RPMI7951 (cell line): ENCODE measurements at places on chromosomes 1 and 21. TPM values are rescaled to one million over a fixed set of nuclear protein-coding genes. Genes with fewer than 3 reads are reported as not detected.

COL9A2 gene
- total RNA-seq, result 0.12 and 0.68 TPM in 2 replicates

GRCh38 chr1:201084295-201084694, 27.9 kb downstream of the CACNA1S start:
- no peak for DNase-seq

FAM167B gene
- total RNA-seq, result 0.49 TPM in 1 of 2 replicates, not detected in the other

PTAFR gene
- 0.12 and 0.20 TPM in 2 replicates for total RNA-seq

PLPPR4 gene
- total RNA-seq, result 0.29 and 0.36 TPM in 2 replicates

DNA sequence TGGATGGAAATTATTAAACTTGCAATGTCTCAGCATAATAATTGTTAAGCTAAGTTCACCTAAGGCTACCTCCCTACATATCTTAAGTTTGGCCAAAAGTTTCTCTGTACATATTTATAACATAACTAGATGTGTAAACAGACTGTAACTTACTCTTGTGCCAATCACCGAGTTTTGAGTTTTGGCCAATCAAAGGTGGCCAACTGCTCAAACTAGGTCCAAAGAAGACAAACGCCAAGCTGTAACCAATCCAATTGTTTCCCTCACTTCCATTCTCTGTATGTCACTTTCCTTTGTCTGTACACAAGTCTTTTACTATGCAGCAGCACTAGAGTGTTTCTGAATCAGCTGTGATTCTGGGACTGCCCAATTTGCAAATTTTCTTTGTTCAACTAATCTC, 197.8 kb downstream of the LYPLAL1 start:
- DNase-seq, result no peak

- DNase-seq, result no peak
Observed at GRCh38 chr1:180057883-180058396, 96.7 kb upstream of the QSOX1 start.

- no peak for DNase-seq
Observed at GRCh38 chr21:28617300-28617699, 375.4 kb downstream of the LTN1 start.

PTPN14 gene
- 29.0 and 31.8 TPM in 2 replicates for total RNA-seq

- no peak for DNase-seq
Observed at GRCh38 chr1:1440262-1441001, 4.9 kb downstream of the VWA1 start.

- peak; percentile 46 for DNase-seq
Observed at GRCh38 chr1:170634293-170634692, 29.6 kb upstream of the PRRX1 start.

CR1 gene
- not detected in 2 replicates for total RNA-seq

GJA5 gene
- 0.12 TPM in 1 of 2 replicates, not detected in the other for total RNA-seq

FYB2 gene
- not detected in 2 replicates for total RNA-seq

GRCh38 chr1:180156201-180156600, 1.5 kb downstream of the QSOX1 start:
- no peak for DNase-seq

CD52 gene
- total RNA-seq, result not detected in 2 replicates

EFNA4 gene
- 4.7 and 5.8 TPM in 2 replicates for total RNA-seq

NBPF12 gene
- total RNA-seq, result 2.1 and 3.0 TPM in 2 replicates

DNA sequence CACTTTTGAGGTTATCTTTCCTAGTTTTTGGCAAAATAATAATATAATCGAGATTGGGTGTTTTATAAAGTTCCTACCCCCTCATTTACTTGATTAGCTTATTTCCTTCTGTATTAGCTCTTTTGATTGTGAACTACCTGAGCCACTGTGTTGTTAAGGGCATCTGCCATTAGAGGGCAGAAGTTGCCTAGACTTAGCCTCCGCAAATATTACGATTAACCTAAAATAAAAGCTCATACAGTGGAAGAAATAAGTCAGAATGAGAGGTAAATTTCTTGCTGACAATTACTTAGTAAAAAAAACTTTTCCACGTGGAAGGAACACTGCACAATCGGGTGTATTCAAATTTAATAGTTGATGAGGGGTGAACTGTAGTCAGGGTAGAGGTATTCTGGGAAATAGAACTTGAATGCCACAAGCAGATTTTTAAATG, 2.3 kb downstream of the H3-3A start:
- peak; percentile 54 for DNase-seq

GRCh38 chr1:3777078-3777547, 4.6 kb downstream of the SMIM1 start:
- DNase-seq, result no peak

TIAM1 gene
- total RNA-seq, result 3.5 and 3.6 TPM in 2 replicates

TAL1 gene
- total RNA-seq, result not detected in 2 replicates

DNA sequence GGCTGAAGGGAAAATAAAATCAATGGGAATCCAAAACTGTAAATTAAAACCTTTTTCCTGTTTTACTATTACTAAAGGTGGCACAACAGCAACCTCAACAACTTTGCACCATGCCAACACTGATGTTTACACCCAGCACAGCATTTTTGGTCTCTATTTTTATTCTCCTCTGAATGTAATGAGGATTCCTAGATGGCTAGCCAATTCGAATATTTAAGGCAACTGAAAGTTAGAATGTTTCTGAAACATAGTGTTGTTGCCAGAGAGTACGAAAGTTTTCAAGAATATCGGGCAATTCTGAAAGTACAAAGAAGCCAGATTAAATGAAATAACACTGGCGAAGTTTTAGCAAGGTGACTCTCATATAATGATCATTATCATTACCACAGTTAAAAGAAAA, 40.7 kb downstream of the CHODL start:
- DNase-seq, result no peak

CLEC20A gene
- total RNA-seq, result not detected in 2 replicates

DNA sequence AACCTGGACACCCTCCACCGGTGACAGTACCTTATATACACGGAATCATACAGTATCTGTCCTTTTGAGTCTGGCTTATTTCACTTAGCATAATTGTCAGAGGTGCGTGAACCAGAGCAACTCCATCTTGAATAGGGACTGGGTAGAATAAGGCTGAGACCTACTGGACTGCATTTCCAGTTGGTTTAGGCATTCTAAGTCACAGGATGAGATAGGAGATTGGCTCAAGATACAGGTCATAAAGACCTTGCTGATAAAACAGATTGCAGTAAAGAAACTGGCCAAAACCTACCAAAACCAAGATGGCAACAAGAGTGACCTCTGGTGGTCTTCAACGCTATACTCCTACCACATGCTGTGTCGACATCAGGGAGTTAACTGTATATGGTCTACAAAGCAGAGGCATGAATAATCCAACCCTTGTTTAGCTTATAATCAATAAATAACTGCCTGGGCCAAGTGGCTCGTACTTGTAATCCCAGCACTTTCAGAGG, 1.4 kb upstream of the FDPS start:
- DNase-seq, result peak; percentile 64

DNA sequence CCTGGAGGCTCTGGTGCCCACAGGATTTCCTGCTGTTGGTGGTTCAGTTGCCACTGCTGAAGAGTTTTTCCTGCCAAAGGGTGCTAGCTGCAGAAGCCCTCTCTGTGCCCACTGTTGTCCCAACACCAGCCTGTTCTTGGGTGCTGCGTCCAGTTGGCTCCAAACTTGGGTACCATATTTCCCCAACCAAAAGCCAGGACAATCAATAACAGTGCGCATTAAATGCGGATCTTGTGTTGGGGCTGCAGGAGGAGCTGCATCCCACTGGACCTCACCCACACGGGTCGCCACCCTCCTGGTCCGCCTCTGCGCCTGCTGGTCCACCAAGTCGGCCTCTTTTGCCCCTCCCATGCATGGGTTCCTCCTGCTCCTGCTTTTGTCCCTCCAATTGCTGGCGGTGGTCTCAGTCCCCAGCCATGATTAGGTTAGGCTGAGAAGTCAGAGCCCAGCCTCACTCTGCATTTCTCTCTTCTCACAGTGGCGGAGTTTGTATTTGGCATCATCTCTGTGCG, 9.8 kb downstream of the ABCG1 start:
- DNase-seq, result no peak

DNA sequence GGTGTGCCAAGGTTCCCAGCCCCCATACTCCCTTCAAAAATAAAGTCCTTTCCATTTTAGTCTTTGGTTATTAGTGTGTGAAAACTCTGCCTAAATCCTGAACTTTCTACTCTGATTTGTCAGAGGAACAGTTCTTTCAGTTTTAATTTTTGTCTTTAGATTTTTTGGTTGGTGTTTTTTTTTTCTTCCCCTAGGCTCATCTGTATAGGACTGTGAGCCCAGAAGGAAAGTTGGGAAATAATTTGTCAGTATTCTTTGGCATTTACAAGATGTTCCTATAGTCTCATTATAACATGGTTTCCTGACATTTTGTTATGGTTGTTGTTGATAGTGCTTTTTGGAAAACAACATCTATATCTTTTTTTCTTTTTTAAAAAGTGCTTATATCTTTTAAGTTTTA, 38.0 kb downstream of the LAMC1 start:
- no peak for DNase-seq

DNA sequence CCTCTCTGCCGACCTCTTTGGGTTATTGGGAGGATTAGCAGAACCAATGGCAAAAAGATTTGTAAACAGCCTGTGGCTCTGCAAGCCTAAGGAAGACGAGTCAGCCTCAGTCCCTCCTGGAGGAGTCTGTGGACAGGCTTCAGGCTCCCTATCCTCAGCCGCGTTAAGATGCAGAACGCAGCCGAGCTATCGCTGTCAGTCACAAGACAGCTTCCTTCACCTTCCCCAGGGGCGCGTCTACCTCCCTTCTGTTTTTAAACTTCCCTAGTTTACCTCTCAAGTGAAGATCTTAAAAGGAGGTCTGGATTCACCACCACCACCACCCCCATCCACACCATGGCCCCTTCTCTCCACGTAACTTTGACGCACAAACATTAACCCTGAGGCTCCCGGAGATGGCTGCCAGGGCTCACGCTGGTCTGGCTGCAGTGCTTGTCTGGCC, 738 bp downstream of the CAMK1G start:
- DNase-seq, result no peak

- no peak for DNase-seq
Observed at GRCh38 chr1:81554108-81554507, 246.6 kb upstream of the ADGRL2 start.

DCDC2B gene
- not detected in 2 replicates for total RNA-seq

DNA sequence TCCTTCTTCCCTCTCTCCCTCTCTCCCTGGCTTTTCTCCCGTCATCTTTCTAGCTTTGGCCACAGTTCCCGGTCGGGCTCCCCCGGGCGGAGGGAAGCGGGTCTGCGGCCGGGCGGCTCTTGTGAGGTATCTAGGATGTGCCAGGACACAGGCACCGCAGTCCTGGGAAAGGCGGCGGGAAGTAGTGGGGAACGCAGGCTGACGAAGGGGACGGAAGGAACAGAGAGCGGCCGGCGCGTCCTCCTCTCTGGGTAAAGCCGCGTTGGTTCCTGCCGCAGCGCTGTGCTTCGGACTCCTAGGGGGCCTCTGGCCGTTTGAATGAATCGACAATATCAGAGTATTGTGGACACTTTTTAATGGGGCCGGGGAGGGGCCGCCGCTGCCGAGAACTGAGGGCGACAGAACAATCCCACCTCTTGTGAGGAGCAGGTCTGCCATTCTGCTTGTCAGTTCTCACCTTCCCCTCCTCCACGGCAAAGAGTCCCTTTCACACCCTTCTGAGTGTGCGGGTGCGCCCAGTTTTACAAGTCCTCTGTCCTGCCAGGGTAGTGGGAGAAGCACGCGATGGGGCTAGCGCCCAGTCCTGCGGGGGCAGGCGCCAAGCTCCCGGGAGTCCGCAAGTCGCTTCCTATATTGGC, 1.2 kb upstream of the LHX9 start:
- DNase-seq, result peak; percentile 73

DNA sequence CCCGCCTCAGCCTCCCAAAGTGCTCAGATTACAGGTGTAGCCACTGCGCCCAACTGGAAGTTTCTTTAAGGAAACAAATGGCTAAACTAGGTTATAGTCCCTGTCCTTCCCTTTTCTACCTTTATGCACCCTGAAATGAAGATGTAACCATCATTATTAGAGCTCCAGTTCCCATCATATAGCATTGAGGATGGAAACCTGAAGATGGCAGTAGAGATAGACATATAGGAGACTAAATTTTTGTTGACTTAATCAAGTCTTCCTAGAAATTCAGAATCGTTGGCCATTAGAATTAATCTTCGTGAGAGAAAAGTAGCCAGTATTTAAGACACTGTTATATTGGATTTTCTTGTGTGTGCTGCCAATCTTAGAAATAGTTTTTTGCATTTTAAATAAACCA, 1016.3 kb upstream of the NCAM2 start:
- DNase-seq, result no peak

- peak; percentile 60 for DNase-seq
Observed at GRCh38 chr1:36156329-36157114, 562 bp downstream of the MAP7D1 start.

- peak; percentile 47 for DNase-seq
Observed at GRCh38 chr1:98035602-98036002, 114.8 kb upstream of the DPYD start.

- DNase-seq, result no peak
Observed at GRCh38 chr21:39850333-39850732, 16.9 kb upstream of the PCP4 start.

- no peak for DNase-seq
Observed at GRCh38 chr1:151847867-151848596, 5.5 kb downstream of the THEM5 start.

DNA sequence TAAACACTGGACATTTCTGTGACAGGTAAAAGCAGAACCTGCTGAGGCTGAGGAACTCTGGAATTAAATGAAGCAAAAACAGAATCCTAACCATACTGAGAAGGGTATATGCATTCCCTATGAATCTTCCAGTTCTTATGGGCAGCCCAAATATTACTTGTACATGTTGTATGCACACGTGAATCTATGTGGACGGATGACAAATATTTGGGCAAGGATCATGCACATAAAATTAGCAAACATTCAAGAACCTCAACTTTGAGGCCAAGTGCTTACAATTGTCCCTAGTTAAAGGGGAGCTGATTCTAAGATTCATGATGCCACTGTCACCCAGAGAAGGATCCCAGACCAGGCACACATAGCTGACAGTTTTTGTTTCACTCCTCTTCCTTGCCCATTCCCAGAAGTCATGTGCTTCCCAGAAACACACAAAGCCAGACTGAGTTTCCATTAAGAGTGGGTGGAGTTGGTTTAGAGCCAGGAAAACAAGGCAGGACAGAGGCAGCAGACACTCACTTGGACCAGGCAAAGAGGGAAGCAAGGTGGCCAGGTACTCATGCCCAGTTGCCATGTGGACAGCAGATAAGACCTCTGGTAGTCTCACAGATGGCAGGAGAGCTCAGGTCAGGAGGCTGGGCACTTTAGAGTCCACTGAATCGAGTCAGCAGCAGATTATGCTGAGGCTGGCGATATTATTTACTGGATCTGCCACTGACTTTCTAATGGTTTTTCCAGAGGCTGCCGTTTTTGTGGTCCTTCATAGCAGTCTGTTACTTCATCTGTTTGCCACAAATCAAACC, 25.6 kb downstream of the AK2 start:
- DNase-seq, result no peak

GRCh38 chr1:233086961-233087881, 136.8 kb downstream of the NTPCR start:
- DNase-seq, result no peak

DNA sequence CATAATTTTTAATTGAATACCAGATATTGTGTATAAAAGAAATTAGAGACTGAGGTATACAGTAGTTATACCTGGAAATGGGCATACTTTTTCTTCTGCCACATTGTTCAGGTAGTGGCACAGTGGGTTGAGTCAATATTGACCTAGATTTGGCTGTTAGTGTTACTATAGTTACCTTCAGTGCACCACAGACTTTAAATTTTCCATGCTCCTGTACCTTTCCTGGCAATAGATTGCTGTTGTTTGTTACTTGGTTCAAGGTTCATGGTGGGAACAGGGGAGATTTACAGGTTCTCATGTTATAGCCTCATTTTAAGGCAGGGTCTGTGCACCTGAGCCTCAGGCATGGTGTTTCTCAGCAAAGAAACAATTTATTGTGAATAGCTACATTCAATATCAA, 218.7 kb downstream of the LBR start:
- DNase-seq, result no peak

TSPAN2 gene
- 0.49 and 1.4 TPM in 2 replicates for total RNA-seq
